Left ventricle myocardium inferior (tissue), 1 donor: ENCODE measurements at places on chromosomes 7 and 10. TPM values are rescaled to one million over a fixed set of nuclear protein-coding genes. Genes with fewer than 3 reads are reported as not detected.

Gene TRIM50
- 0.33 TPM for total RNA-seq

Gene GLCCI1
- 5.8 TPM for total RNA-seq

Gene MAGI2
- 4.5 TPM for total RNA-seq

Gene NFE2L3
- total RNA-seq = 0.99 TPM

Gene NPSR1
- total RNA-seq = not detected

Gene CADPS2
- 11.9 TPM for total RNA-seq
